ENCODE measurements at places on chromosomes 6 and 20.

DNA sequence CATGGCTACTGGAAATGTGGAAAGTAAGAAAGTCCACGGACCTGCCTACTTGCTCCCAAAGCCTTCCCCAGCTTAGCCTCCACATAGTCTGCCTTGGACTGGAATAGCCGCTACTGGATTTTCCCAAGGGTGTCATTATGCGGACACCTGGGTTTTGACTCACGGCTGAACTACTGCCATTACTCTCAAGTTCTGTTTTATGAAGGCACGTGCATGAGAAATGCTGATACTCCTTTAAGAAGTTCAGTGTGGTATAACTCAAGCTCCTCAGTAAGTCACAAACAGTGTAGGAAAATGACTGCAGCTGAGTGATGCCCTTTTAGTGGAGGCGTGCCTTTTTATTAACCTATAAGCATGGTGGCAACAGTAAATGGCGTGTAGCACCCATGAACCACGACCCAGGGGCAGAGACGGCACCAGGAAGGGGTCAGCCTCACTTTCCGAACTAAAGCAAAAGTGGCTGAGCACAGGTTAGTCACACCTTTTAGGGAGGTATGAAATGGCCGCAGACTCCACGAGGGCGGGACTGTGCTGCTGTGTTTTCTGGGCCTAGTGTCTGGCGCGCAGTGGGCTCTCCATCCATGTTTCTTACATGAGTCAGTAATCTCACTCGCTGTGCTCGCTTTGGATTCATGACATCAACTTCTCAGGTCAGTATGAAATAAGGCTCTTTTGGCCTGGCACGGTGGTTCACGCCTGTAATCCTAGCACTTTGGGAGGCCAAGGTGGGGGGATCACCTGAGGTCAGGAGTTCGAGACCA, 23.9 kb downstream of the PSMG4 start:
- no peak for DNase-seq

GRCh38 chr6:147974376-147974775, 368.3 kb upstream of the SASH1 start:
- DNase-seq, result peak; percentile 33

DNA sequence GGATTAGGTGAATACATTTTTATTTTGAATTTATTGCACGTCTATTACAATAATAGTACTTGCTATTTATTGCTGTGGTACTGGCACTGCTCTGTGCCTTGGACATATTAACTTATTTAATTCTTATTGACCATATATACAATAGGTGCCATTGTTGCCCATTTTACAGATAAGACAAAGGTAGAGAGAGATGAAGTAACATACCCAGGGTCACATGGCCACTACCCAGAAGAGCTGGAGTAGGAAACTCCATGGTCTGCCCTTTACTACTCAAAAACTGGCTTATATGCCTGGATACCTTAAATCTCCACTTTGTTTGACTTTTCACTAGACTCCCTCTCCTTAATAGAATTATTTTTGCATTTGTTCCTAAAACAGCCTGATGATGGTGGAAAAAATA, 67.5 kb downstream of the ADGRG6 start:
- DNase-seq, result no peak

DNA sequence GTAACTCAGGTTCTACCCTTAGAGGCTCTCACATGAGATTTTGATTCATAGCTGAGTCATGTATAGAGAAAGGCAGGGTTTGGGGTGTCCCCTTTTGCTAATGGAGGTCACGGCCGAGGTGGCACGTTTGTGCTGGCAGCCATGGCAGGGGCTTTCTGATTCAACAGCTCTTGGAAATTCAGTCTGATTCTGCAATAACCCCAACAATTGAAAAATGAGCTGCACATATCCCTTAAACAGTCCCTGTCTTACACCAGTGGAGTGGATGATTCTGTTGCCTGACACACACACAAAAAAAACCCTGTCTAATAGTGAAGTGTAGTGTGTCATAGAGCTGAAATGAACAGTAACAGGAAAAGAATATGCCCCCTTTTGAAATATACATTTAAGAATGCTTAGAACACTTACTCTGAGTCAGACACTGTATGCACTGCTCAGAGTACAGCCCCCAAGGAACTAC, 40.4 kb upstream of the ARG1 start:
- no peak for DNase-seq

DNA sequence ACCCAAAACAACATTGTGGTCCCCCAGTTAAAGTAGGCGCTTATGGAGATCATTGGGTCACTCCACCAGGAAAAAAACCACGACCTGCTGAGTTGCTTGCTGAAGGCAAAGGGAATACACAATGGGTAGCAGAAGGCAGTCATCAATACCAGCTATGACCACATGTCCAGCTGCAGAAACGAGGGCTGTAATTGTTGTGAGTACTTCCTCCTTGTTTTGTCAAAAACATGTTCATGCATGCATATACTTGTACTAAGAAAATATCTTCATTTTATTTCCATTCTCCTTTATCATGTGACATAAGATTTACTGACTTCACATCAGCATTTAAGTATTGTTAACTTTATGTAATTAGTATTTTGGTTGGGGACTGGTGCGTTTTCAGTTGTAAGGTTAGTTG, 16.9 kb downstream of the SERINC1 start:
- no peak for DNase-seq

- DNase-seq, result no peak
Measured at GRCh38 chr6:128504003-128504654, 16.3 kb downstream of the PTPRK start.

GRCh38 chr6:72966628-72967280, 258.5 kb downstream of the KHDC1L start:
- DNase-seq, result peak; percentile 25

GRCh38 chr6:106547601-106548453, 81.5 kb downstream of the RTN4IP1 start:
- peak; percentile 74 for DNase-seq

DNA sequence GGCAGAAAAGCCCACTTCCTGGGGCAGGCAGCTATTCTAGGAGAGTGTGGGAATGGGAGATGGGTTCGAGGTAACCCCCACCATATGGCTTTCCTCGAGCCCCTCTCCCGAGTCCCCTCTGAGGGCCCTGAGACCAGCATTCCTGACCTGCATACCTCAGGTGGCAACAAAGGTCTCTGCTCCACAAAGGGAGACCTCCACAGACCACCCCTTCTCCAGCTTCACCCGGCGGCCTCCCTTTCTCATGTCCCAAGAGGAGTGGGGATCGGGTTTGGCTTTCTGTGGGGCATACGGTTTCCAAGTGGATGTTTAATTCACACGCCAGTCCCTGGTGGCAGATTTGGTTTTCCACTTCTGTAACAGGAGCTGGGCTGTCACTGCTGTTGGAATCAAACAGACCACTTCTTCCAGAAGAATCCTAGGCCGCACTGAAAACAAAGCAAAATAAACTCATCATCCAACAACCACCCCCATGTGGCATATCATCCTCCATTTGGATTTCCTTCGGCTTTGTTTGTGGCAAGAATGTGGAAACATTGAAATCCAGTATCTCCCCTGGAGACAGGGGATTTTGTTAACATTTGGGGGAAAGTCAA, 83.2 kb downstream of the DLL1 start:
- DNase-seq, result no peak
